ENCODE measurements at places on chromosomes 16 and 17.

- no peaks in the 10 kb centered on the region for H3K4me1 ChIP-seq
- no peaks in the 10 kb centered on the region for H3K27me3 ChIP-seq
- H3K27ac ChIP-seq: no peak overlapping the region
- H3K4me3 ChIP-seq: no peak overlapping the region
- H3K36me3 ChIP-seq: no peaks in the 10 kb centered on the region
- DNase-seq: no peak
Measured at GRCh38 chr16:64074706-64075105, 1047.2 kb downstream of the CDH11 start.

GRCh38 chr17:7569571-7569970, 7.9 kb downstream of the SENP3 start:
- peaks cover 26% of the 10 kb centered on the region for H3K4me1 ChIP-seq
- H3K27ac ChIP-seq: peak overlapping the region; percentile 33
- peaks cover 4% of the 10 kb centered on the region for H3K36me3 ChIP-seq
- no peak for DNase-seq

DNA sequence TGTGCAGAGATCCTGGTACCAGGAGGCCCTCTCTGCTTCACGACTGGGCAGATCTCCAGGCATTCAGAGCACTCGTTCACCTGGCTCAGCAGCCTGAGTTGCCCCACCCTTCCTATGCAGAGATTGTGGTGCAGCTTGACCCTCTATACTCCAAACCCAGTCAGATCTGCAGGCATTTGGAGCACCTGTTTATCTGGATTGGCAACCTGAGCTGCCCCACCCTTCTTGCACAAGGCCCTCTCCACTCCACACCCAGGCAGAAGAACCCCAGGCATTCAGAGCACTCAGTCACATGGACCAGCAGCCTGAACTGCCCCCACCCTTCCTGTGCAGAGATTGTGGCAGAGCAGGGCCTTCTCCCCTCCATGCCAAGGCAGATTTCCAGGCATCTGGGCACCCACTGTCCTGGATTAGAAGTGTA, 88.4 kb upstream of the CDH5 start:
- DNase-seq: no peak
- H3K4me1 ChIP-seq: peaks cover 2% of the 10 kb centered on the region
- H3K27me3 ChIP-seq: peaks cover 22% of the 10 kb centered on the region
- H3K27ac ChIP-seq: no peak overlapping the region
- H3K4me3 ChIP-seq: no peak overlapping the region
- peaks cover 16% of the 10 kb centered on the region for H3K36me3 ChIP-seq

GRCh38 chr16:2033057-2033908, 6.6 kb downstream of the NHERF2 start:
- no peaks in the 10 kb centered on the region for H3K36me3 ChIP-seq
- no peak overlapping the region for H3K4me3 ChIP-seq
- H3K27me3 ChIP-seq: no peaks in the 10 kb centered on the region
- no peak overlapping the region for H3K27ac ChIP-seq
- DNase-seq: no peak

DNA sequence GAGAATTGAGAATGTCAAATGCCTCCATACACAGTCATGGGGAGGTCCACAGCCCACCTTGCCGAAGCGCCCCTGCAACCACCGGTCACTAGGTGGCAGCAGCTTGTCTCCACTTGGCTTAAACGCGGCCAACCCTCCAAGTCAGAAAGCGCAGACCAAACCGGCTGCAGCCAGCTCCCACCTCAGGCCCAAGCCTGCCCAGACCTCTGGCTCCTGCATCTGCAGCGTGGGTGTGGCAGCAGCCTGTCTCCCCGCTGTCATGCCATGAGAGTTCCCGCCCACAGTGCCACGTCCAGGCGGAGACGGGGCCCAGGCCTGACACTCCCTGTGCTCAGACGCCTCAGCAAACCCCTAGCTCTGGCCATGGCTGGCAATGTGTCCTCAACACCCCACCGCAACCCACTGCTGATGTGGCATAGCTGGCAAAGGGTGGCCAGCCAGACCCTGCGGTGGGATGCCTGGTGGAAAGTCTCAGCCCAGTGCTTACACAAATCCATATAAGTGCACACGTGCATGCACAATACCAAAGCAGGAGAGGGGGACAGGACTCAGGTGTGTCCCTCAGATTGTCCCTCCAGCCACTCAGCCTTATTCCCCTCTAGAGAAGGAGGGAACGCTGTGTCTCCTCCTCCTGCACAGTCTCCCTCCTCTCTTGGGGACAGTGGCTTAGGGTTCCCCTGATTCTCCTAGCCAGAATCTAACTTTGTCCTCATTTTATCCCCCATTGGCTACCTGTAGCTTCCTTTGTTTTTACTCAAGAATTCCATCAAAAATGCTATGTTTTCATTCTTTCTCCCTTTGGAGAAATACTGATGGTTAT, 10.9 kb downstream of the COPZ2 start:
- H3K4me1 ChIP-seq: peaks cover 30% of the 10 kb centered on the region
- H3K27ac ChIP-seq: no peak overlapping the region
- no peaks in the 10 kb centered on the region for H3K36me3 ChIP-seq
- DNase-seq: peak; percentile 61

GRCh38 chr17:39973496-39973895, 7.1 kb upstream of the PSMD3 start:
- H3K4me1 ChIP-seq: peaks cover 2% of the 10 kb centered on the region
- no peak for DNase-seq
- no peak overlapping the region for H3K4me3 ChIP-seq
- no peaks in the 10 kb centered on the region for H3K27me3 ChIP-seq
- H3K27ac ChIP-seq: no peak overlapping the region
- H3K36me3 ChIP-seq: no peaks in the 10 kb centered on the region

DNA sequence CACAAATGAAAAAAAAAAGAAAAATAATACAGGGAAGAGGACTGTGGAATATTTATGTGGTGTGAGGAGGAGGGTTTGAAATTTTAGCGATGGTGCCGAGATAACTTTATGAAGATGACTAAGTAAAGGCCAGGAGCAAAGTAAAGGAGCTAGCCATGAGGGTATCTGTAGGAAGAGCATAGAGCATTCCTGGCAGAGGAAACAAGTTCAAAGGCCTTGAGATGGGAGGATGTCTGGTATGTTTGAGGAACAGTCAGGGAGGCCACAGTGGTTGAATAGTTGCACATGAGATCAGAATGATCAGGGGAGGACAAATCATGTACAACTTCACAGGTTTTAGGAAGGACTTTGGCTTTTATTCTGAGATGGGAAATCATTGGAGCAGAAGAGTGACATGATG, 4.2 kb downstream of the CYB5B start:
- H3K4me3 ChIP-seq: no peak overlapping the region
- H3K27me3 ChIP-seq: no peaks in the 10 kb centered on the region
- peaks cover 53% of the 10 kb centered on the region for H3K4me1 ChIP-seq
- no peak for DNase-seq
- peak overlapping the region; percentile 49 for H3K27ac ChIP-seq

DNA sequence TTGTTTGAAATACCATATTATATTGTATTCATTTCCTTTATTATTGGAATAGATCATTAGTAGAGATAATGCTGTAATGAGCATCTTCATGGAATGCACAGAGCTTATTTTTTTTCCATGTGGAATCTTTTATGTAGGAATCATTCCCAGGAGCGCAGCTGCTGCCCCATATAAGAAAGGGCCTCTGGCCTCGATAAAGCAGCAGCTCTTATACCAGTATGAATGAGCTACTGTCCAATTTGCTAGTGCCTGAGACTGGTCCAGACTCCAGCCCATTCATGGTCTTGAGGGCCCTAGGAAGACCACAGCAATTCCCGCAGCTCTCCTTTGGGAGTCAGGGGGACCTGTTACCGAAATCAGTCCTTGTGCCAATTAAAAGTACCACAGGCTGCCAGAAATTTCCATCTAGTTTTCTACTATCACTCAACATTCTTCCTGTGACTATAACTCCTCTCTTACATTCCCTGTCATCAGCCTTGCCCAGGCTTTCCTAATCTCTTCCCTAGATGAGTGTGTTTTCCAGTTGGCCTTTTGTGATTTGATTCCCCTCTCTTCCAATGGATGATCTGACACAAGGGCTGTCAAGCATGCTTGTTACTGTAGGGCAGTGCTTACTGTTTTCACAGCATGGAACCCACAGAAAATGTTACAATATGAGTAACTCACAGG, 1.9 kb downstream of the ZNF843 start:
- H3K4me1 ChIP-seq: peaks cover 9% of the 10 kb centered on the region
- H3K27me3 ChIP-seq: no peaks in the 10 kb centered on the region
- H3K27ac ChIP-seq: no peak overlapping the region
- no peak overlapping the region for H3K4me3 ChIP-seq

DNA sequence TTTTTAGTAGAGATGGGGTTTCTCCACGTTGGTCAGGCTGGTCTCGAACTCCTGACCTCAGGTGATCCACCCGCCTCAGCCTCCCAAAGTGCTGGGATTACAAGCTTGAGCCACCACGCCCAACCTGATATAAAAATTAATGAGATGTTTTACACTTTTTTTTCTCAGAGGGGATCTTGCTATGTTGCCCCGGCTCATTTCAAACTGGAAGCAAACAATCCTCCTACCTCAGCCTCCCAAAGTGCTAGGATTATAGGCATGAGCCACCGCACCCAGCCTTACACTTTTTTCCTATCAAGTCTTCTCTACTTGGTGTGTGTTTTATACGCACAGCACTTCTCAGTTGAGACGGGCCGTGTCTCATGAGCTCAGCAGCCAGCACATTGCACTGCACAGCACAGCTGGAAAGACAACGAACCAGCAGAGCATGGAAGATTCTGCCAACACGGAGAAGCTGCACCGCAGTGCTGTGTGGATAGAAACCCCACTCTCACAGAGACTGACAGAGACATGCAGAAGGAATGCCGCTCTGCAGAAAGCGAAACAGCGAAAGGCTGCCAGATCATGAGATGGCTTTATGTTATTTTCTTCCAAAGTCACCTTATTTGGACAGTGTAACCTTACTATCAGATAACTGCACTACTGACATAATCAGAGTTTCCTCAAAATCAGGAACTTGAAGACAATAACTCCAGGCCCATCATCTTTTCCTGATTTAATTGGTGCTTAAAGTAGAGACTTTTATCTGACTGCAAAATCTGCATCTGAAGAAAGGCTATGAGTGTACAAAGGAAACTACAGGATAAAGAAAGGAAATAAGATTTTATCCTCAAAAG, 6.5 kb upstream of the QRICH2 start:
- no peak overlapping the region for H3K27ac ChIP-seq
- no peak for DNase-seq
- H3K4me3 ChIP-seq: no peak overlapping the region
- peaks cover 72% of the 10 kb centered on the region for H3K36me3 ChIP-seq
- no peaks in the 10 kb centered on the region for H3K4me1 ChIP-seq

DNA sequence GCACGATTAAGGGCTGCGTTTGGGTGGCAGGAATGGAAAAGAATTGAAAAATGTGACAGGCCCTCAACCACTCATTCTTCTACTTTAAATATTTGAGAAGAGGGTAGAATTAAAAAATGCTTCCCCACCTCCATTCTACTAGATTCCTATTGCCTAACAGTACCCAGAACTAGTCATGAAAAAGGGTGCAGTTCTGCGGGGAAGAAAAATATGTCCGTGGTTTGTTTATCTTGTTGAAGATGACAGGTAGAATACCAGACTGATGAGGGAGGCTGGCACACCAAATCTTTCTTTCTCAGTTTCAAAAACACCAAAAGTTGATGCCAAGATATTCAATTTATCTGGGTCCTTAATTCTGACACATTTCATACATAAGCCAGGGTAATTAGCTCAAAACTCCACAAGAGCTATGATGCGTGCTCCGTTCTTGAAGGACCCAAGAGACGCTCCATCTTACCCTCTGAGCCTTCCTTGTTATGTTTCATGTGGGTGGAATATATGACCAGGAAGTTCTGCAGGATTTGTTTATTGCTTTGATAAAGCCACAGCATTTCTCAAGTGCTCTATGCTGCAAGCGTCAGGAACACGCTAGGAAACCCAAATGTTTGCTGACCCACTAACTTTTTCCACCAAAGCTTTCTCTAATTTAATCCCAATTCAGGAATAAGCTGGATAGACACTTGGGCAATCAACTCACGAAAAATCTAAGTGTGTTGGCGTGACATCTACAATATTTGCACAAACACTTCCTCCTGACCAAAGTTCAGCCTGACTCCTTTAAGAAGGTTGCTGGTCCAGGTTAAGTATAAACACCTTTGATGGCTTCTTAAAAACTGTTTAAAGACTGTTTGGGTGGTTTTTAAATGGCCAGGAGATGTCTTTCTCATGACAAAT, 20.6 kb upstream of the GAN start:
- H3K27ac ChIP-seq: no peak overlapping the region
- H3K36me3 ChIP-seq: no peaks in the 10 kb centered on the region
- DNase-seq: no peak
- no peaks in the 10 kb centered on the region for H3K4me1 ChIP-seq

DNA sequence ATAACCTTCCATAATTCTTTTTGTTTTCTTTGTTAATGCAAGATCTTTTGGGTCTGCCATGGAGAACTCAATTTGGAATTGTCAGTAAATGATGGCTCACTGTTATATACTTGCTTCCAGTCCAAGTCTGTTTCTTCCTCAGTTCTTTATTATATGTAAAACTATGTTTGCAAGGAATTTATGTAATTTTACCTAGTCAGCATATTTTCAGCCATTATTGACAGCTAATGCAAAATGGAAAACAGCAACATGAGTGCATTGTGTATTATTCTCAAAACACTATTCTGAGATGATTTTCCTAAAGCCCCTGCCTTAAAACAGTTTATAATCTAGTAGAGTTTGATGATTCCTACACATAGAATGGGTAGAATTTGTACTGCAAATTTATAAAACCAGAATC, 167.5 kb downstream of the TANC2 start:
- no peak overlapping the region for H3K4me3 ChIP-seq
- H3K4me1 ChIP-seq: no peaks in the 10 kb centered on the region
- no peaks in the 10 kb centered on the region for H3K27me3 ChIP-seq
- no peak overlapping the region for H3K27ac ChIP-seq
- H3K36me3 ChIP-seq: peaks cover 4% of the 10 kb centered on the region

- H3K4me3 ChIP-seq: no peak overlapping the region
- peaks cover 12% of the 10 kb centered on the region for H3K27me3 ChIP-seq
- no peak for DNase-seq
- no peaks in the 10 kb centered on the region for H3K4me1 ChIP-seq
Measured at GRCh38 chr16:50902457-50902856, 160.6 kb downstream of the CYLD start.

GRCh38 chr16:25370541-25370940, 112.9 kb upstream of the ZKSCAN2 start:
- no peak overlapping the region for H3K27ac ChIP-seq
- H3K27me3 ChIP-seq: peaks cover 5% of the 10 kb centered on the region
- no peak for DNase-seq

DNA sequence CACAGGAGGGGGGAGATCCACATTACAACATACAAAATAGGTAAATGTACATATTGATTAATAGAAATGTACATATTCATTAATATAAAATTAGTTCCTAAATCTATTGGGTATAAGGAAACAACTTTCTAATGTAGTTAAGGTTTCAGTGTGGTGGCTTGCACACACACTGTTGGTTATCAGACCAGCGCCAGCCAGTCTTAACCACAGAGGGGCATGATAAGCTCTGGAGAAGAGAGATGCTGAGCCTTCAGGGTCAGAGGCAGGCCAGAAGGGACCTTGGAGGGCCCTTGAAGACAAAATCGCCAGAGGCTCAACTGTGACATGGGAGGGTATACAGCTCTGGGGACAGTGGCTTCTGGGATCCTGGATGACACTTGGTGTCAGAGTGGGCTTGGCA, 10.9 kb upstream of the ZFP90 start:
- peaks cover 19% of the 10 kb centered on the region for H3K4me1 ChIP-seq
- H3K36me3 ChIP-seq: peaks cover 7% of the 10 kb centered on the region
- H3K27me3 ChIP-seq: no peaks in the 10 kb centered on the region
- no peak overlapping the region for H3K27ac ChIP-seq
- no peak overlapping the region for H3K4me3 ChIP-seq
- DNase-seq: no peak
